NCI-H1092 treated with DMSO at 0.1 percent for 48 hours (cell line): ENCODE measurements at places on chromosomes 2 and 18.

DNA sequence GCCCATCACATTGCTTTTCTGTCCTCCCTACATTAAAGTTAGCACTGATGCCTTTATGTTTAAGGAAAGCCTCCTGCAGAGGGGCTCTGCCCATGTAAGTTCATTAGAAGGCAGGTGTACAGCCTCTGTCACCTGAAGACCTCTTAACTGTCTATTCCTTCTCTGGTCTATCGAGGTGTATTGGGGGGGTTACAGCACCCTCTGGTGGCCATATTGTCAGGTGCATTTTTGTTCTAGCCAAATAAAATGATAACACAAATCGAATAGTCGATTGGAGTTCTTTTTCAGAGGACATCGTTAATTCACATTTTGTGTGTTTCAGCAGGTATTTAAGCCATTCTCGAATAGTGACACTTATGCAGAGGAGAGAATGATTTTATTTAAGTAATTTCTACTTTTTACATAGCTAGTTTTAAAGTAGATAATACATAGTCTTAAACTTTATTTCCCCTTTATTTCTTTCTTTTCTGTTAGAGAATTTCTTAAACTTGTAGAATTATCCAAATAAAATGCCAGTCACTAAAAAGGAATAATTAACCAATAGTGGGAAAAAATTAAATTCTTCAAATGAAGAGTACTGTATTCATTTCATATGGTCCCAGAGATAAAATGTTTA, 136.8 kb downstream of the NEDD4L start:
- peak; percentile 78 for DNase-seq

DNA sequence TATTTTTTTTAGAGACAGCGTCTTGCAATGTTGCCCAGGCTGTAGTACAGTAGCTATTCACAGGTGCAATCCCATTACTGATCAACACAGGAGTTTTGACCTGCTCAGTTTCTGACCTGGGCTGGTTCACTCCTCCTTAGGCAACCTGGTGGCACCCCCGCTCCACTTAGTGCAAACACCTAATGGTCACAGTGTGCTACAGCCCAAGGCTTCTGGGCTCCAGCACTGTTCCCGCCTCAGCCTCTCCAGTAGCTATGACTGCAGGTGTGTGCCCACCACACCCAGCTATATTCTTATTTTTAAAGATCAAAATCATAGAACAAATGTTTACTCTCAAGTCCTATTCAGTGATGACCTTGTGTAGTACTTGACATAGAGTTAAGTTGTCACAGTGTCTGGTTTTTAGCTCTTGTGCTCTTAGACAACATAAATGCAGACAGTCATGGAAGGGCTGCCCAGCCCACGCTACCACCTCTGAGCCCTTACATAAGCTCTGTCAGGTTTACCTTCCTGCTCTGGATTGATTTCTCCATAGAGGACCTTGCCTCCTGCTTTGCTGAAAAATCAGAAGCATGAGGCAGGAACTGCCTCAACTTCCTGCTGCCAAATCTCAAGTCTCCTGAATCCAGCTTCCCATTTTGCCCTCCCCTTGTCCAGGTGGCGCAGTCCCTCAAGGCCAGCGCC, 82.2 kb upstream of the SLC1A4 start:
- DNase-seq, result no peak

GRCh38 chr18:63287691-63288220, 31.8 kb downstream of the BCL2 start:
- no peak for DNase-seq

GRCh38 chr2:9644603-9645002, 13.8 kb upstream of the YWHAQ start:
- no peak for DNase-seq

DNA sequence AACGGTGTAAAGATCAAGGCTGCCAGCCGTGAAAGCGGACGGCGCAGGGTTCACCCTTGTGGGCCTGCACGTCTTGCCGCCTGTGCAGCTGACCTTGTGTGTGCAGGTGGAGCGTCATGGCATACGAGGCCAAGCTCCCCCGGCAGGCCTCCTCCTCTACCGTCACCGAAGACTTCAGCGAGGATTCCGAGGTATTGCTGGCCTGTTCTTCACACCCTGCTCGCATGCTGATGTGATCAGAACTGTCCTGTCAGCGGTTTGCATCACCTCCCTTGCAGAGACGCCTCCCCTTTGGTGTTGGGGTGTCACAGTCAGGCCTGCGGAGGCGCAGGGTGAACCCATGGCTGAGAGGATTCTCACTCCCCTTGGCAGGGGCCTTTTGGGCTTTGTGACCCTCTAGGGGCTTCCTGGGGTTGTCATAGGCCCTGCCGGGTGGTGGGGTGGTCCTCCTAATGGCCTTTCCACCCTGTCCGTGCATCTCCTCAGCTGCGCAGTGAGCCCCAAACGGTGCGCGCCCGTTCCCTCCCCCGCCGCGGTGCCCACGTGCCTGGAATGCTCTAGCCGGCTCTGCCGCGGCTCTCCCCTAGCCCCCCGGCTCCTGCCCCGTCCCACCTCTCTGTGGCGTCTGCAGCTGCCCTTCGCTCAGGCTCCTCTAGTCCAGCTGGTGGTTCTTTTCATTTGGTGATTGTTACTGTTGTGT, 92.5 kb downstream of the DGKD start:
- no peak for DNase-seq

DNA sequence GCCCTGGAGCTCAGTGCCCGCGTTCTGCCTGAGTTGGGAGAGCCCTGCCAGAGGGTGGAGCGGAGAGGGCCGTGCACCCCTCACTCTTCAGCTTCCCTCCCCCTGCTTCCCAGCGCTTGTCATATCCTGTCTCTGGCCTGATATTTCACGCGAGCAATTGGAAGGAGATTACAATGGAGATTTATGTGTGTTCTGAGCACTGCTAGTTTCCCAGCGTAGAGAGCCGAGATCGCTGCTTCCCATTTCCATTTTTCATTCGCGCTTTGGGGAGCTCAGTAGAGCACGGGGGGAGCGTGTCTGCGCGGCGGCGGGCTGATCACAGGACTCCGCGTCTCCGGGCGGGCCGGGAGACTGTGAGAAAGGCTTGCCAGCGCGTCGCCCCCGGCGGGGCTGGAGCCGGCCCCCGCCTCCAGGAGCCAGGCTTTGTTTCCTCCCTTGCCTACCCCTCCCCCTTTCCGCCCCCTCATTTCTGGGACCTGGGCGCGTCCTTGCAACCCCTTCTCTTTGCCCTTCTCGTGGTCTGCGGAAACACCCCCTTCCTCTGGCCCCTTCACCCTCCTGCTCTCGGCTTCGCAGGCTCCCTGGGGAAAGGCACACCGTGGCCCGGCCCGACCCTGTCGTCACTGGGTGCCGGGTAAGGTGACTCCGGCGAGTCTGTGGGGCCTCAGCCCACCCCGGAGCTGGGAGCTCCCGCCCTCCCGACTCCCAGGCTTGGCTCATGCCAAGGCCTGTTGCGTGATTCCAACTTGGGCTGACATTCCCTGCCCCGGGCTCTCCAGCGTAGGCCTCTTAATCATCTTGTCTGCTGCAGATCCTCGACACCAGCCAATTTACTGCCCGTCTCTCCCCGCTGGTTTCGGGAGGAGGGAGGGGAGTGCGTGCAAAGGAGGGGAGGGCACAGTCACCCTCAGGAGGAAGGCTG, 5.8 kb downstream of the DLX2 start:
- peak; percentile 59 for DNase-seq

- no peak for DNase-seq
Measured at GRCh38 chr18:23258566-23259469, 123.5 kb downstream of the CABLES1 start.

- no peak for DNase-seq
Measured at GRCh38 chr2:66560683-66561082, 125.8 kb downstream of the MEIS1 start.

GRCh38 chr2:203025592-203025991, 10.9 kb downstream of the NBEAL1 start:
- no peak for DNase-seq

DNA sequence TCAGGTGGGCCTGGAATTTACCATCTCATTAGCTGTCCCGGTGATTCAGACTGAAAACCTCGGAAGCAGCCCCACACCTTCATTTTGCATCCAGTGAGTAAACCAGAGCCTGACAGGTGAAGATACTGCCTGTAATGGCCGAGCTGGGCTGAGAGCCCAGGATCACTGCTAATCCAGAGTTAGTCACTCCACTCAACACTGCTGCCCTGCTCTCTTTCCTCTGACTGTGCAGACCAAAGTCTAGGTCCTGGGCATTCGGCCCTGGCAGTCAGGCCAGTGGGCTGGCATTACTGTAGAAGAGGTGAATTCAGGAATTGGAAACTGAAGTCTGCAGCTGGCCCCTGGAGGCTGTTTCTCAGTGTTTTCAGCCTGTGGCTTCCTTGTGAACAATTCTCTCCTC, 44.3 kb downstream of the TMEM17 start:
- DNase-seq, result no peak

DNA sequence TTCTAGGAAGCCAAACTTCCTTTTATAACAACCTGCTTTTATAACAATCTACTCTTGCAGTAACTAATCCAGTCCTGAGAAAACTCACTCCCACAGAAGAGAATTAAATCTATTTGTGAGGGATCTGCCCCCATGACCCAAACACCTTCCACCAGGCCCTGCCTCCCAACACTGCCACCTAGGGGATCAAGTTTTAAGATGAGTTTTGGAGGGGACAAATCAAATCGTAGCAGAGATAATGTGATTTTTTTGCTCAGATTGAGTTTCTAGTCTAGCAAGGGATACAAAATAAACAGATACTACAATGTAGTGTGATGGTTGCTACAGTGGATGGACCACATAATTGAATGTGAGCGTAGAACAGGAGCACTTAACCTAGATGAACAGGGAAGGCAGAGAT, 52.2 kb downstream of the NCOA1 start:
- DNase-seq, result no peak

DNA sequence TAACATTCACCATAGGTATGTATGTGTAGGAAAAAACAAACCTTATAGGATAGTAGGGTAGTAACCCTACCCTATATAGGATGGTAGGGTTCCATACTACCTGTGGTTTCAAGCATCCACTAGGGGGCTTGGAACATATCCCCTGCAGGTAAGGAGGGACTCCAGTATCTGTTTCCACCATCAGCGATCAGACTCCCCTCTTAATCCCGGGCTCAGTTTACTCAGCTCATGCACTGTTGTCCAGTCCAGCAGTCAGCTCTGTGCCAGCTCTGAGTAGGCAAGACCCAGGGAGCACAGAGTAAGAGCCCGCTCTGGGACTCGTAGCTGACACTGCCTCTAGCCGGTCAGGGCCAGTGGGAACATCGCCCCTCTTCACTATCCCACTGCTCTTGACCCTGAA, 61.7 kb downstream of the MEX3C start:
- no peak for DNase-seq

GRCh38 chr2:234853729-234854128, 98.1 kb upstream of the SH3BP4 start:
- no peak for DNase-seq

- DNase-seq, result no peak
Measured at GRCh38 chr18:13563390-13563805, 163.0 kb downstream of the FAM210A start.

- no peak for DNase-seq
Measured at GRCh38 chr2:165803123-165803760, 9.2 kb upstream of the GALNT3 start.

DNA sequence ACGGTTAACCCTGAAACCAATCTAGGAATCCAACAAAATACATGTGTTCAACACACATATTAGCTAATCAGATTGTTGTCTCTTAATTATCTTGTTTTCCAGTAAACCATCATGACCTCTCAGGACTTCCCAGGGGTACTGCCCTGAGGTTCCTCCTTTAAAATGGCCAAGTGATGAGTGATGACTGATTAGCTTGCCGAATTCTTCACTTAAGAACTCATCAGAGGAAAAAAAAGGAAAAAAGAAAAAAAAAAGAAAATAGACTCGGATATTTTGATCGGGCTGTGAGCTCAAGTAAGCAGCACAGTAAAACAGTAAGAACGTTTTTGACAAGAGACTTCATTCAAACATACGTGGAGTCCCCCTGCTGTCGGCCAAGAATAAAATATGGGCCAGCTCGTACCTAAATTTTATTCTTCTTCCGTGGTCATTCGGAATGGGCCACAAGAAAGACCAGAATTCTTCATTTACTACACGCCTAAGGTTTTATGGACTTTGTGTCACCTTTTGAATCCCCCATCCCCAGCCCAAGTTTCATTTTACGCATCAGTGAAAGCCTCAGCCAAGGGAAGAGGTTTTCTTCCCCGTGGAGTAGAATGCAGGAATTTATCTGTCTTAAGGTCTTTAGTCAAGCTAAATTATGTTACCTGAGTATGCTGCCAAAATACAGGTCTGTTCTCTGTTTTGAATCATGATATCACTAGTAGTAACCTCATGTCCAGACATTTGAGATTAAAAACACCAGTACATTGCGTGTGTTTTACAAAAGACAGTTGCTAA, 40.5 kb downstream of the COLEC12 start:
- DNase-seq, result no peak

GRCh38 chr2:207395535-207396251, 134.1 kb upstream of the CREB1 start:
- DNase-seq, result no peak

- no peak for DNase-seq
Measured at GRCh38 chr18:77560341-77560992, 310.8 kb downstream of the GALR1 start.

DNA sequence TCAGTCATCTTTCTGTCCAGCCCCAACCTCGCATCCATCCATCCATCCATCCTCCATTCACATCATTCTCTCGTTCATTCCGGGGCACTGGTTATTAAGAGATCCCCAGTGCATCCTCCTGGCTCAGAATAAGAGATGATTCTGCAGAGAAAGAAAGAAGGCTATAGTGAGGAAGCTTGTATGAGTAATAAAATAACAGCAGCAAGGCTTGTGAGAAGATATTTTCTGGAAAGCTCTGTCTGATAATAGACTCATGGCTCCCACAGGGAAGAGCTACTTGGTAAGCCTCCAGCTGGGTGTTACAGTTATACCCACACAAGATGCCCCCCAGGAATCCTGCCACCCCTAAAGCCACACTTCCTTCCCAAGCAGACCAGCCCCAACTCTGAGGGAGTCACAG, 143.2 kb downstream of the MTCL1 start:
- DNase-seq, result no peak

DNA sequence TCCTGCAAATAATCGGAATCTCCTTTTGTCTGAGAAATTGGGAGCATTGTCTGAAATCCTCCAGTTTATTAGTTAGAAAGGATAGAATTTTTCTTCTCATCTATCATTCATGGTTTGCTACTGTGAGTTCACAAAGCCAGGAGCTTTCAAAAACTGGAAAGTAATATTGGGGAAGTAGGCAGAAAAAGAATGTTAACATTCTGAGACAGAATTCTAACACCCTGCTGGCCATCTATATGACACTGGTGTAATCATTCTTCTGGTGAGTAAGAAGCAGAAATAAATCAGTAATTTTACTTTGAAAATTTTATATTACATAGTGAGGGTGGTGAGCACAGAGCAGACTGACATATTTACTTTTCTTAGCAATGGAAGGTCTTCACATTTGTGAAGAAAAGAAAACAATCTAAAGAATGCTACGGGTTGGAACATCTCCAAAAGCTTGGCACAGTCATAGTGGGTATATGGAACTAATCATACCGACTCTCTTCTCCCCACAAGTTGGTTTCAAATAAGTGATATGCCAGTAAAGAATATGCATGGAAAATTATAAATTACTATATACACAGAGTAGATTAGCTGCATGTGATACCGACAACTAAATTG, 344.9 kb downstream of the LPIN1 start:
- no peak for DNase-seq

GRCh38 chr18:40851014-40851429, 1104.0 kb upstream of the PIK3C3 start:
- no peak for DNase-seq
